ENCODE measurements at places on chromosomes 11 and 22.
A peak's percentile ranks its signal among the peaks of the same experiment; 100 is the strongest.

DNA sequence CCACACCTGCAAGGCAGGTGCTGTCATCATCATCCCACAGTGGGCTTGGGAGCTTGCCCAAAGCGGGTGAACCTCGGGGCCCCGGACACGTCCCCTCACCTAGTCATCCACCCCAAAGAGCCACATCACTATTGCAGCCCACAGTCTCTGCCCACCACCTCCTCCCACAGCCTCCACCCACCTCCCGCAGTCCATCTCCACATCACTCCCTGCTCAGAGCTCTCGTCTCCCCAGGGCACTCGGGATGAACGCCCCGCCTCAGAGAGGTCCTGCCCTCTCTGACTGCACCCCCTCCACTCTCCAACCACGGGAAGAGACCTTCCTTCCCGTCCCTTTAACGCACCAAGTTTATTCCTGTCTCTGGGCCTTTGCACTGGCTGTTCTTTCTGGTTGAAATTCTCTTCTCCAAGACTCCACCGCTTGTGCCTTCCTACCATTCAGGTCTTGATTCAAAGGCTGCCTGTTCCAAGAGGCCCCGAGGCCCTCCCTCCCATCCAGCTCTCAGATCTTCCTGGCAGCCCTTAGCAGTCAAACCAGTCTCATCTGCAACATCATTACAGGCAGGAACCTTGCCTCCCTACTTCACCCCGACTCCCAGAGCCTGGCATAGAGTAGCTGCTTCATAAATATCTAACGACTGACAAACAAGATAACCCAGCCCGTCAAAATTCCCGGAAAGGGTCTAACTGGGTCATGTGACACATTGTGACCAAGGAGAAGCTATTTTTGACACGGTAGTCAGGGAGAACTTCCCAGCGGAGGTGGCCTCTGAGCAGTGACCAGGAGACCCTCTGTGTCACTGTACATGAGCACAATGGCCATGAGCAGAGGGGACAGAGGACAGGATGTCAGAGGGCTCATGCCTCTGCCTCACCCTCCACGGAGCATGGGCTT is 11.1 kb downstream of the KCNJ4 start:
- DNase-seq, result no peak

GRCh38 chr11:12460466-12460865 is 83.1 kb downstream of the PARVA start:
- DNase-seq, result no peak

DNA sequence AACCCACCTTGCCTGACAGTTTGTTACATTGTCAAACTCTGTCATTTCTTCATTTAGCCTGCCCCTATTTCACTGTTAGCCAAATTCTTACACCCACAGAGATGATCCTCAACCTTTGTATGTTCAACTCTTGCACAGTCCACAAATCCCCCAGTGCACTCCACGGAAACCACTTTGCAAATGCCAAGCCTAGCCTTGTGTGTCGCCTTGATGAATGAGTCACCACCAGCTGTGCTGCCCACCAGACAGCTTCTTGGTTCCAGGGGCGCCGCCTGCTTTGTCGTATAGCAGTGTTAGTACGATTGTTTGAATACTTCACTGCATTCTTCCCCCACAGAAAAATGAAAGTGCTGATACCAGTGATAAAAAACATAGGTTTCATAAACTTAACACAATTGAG is 686.3 kb downstream of the NTM start:
- no peak for DNase-seq

DNA sequence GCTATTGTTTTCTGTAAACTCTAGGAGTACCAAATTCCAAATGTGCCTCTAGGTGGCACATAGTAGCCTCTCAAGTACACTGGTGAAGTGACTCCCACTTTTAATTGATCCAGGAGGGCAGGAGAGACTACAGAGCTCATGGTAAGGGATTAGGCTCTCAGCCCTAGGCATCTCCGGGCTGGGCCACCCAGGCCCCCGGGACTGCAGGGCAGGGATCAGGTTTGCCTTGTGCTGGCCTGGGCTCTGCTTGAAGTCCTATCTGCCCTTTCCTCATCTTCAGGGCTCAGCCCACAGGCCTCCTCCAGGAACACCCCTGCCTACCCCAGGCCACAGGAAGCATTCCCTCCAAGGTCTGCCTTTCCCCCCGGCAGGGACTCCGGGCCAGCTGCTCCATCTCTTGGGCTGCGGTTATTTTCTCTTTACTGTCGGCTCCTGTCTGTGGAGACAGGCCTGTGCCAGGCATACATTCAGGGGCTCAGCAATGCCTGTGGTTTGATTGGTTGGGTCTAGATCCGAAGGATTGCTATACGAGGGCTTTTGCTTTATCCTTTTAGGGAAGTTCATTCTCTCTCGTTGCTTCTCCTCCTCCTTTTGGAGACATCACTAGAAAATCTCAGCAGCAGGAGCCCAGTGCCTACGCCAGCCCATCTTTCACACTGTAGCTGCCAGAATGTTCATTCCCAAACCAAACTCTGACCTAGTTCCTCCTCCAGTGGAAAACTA is 32.8 kb downstream of the PARVA start:
- no peak for DNase-seq

DNA sequence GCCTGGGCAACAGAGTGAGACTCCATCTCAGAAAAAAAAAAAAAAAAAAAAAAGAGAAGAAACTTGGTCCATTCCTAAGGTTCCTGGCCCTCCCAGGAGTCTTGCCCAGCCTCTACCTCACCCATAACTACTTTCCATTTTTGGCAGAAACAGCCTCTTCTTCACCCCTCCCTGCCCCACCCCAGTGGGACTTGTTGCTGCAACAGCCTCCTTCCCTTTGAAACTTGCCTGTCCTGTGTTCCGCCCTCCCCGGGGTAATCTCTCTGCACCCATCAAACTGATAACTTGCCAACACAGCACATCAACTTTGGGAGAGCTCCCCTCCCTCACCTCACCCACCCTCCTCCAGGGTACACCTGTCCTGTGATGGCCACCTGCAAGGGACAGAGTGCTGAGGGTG is 10.0 kb upstream of the FAM83F start:
- DNase-seq, result no peak

DNA sequence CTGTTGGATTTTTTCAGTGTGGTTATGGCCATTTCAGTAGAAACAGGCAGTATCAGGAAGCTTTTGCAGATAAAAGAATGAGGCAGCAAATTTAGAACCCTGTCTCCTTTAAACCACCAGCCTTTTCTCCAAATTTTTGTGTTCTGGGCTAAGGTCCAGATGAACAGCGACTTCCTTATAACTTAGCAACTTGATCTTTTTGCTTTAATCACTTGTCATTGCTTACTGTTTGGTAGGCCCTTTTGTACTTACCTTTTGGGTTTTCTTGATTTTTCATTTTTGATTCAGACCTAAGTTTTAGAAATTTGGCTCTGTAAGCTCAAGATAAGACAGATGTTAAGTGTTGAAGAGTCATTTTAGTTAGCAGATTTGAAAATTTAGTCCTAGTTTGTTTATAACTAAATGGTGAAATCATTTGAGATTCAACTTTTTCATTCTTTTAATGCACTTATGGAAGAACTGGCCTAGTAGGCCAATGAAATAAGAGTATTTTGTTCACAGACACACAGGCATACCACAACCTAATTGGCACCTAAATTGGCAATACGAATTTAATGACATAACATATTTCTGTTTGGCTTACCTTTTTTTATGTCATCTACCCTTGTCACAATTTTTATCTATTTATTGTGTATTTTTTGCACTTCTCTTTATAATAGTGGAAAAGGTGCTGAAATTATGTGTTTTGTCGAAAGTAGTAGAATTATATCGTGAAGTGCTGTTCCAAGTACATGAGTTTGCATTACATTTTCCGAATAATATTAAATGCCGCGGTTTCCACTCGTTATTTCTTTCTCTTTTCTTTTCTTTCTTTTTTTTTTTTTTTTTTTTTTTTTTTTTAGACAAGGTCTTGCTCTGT is 2.1 kb downstream of the RTN3 start:
- peak; percentile 45 for DNase-seq

- DNase-seq, result no peak
Measured at GRCh38 chr11:120723751-120724150, 212.2 kb downstream of the GRIK4 start.

GRCh38 chr11:1504138-1504537 is 17.6 kb upstream of the MOB2 start:
- DNase-seq, result no peak

- DNase-seq, result no peak
Measured at GRCh38 chr11:66868726-66869566, 12.1 kb downstream of the LRFN4 start.

DNA sequence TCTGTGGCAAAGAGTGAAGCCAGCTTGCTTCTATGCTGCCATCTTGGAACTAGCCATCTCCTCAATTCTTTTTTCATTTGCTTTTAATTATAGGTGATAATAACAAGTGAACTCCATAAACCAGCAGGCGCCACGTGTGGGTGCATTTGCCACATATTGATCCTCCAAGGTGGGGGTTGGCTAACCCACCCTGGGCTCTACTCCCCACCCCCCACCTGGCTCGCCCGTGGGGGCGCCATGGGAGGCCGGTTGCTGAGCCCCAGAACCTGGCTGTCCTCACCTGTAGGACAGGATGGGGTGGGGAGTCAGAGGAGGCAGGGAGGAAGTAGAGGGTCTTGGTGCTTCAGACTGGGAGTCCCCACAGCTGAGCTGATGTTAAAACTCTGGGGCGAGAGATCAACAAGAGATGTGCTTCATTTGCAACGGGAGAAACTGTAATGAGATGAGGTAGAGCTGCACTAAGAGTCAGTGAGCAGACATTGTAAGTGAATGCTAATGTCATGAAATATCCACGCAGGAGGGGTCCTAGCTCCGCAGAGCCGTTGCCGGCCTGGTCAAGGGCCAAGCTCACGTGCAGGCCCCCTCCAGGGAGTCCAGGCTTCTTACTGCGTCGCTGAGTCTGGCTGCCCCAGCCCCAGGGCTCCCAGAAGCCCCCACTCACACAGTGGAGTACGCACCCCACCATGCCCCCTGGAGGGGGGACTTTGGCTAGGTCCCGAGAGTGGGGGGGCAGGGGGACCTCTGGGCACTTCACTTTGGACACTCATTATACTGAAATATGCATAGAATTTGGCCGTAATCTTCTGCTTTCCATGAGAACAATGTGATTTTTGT is 59.4 kb downstream of the BRD1 start:
- DNase-seq, result no peak

DNA sequence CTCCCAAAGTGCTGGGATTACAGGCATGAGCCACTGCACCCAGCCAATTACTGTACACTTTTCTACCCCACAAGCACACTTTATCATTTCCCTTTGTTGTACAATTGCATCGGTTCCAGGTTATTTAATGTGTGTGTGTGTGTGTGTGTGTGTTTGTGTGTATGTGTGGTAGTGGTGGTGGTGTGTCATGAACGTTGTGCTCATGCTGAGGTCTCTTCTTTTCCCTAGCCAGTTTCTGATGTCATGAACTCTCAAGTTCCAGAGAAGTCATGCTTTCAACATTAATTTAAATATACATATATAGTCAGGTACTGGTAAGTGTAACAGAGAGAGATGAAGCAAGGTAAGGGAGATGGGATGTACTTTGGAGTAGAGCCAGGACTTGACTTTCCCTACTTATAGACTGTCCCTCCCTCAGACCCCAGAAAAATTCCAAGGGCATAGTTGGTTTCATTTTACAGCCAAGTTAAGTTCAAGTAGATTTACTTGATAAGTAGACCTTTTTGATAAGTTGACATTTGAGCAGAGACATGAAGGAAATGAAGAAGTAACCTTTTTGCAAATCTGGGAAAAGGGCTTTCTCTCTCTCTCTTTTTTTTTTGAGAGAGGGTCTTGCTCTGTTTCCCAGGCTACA is 42.7 kb downstream of the WEE1 start:
- no peak for DNase-seq

DNA sequence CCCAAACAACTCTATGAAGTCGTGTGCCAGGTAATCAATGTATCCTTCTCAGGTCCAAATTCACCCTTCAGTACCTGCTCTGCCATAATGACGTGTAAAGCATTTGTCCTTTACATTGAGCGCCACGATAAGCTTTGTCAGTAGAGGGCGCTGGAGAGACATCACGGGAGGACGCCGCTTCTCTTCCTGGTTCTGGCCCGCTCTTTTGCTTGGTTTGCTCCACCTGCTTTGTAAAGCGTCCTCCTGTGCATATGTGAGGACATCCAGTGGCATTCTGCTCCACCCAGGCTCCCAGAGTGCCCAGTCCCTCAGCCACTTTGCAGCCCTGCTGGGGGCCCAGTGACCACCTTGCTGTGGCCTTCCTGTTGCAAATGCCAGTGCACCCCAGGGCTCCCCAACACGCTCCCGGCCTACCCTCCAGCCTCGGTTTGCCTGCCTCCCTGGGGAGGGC is 61.1 kb downstream of the WT1 start:
- DNase-seq, result peak; percentile 61

All from AML-193 (cell line).